ENCODE measurements at places on chromosomes 1 and 21.

GRCh38 chr1:115654125-115654524, 12.4 kb downstream of the VANGL1 start:
- DNase-seq = no peak

DNA sequence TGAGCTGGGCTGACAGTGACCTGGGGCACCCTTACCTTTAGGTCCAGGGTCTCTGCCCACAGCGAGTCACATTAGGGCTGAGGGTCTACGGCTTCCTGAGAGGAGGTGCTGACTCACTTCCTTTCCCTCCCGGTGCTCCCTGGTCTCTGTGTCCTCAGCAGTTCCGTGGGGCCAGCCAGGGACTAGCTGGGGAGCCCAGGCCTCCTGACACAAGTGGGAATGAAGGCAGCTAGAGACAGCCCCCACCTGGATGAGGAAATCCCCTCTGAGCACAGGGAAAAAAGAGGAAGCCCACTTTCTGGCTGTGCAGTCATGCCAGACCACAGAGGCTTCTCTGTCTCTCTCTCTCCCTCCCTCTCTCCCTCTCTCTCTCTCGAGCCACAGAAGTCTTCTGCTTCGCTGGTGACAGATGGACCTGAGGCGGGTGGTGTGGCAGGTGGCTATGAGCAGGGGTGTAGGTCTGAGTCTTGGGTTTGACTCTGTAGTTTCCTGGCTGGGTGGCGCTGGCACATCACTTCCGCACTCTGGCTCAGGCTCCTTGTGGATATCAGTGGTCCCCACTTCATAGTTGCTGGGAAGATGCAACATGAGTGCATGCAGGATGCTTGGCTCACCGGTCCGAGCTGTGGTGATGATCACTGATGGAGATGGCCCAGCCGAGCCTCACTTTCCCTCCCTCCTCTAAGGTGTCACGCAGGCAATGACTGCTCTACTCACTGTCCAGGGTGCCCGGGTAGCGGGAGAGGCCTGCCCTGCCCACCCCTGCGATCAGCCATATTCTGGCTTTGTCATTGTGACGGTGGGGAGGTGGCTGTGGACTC, 3.5 kb downstream of the SLC66A1 start:
- no peak for DNase-seq

DNA sequence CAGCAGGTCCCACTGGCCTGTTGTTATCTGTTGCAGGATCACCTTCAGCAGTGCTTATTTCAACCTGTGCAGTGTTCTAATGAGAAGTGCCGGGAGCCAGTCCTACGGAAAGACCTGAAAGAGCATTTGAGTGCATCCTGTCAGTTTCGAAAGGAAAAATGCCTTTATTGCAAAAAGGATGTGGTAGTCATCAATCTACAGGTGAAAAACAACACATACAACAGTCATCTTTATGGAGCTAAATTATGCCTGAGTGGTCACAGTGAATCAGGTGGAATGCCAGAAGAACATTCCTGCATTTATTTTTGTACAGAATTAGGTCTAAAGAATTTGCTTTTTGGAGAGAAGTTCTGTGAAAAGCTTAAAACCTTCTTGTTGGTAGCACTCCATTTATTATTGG, 33.2 kb downstream of the TRAF5 start:
- DNase-seq = no peak

GRCh38 chr1:13228343-13228781, 2.4 kb upstream of the PRAMEF18 start:
- no peak for DNase-seq

DNA sequence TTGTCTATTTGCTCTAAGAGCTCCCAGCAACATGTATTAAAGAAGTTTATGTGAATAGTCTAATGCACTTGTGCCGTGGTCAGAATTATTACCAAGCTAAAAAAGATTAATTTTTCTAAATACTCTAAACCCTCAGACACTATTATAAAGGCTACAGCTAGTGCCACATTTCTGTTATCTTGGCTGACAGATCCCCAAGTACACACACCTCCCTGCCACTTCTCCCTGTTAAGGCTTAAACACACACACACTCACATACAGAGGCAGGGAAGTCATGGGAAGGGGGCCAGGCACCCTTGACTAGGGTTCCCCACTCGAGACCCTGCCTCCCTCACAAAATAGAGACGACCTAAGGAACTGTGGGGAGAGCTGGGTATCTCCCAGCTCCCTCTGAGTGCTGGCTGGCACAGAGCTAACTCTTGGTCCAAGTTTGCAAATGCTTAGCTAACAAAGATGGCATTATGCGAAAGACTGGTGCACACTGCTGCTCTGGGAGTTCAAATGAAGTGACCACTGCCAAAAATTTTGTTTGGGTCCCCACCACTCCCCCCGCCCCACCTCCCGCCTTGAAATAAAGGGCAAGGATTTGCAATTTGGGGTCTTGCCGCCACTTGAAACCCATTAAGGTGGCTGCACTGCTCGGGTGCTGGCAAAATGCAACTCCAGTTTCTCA, 9.8 kb downstream of the SSBP3 start:
- DNase-seq = no peak

DNA sequence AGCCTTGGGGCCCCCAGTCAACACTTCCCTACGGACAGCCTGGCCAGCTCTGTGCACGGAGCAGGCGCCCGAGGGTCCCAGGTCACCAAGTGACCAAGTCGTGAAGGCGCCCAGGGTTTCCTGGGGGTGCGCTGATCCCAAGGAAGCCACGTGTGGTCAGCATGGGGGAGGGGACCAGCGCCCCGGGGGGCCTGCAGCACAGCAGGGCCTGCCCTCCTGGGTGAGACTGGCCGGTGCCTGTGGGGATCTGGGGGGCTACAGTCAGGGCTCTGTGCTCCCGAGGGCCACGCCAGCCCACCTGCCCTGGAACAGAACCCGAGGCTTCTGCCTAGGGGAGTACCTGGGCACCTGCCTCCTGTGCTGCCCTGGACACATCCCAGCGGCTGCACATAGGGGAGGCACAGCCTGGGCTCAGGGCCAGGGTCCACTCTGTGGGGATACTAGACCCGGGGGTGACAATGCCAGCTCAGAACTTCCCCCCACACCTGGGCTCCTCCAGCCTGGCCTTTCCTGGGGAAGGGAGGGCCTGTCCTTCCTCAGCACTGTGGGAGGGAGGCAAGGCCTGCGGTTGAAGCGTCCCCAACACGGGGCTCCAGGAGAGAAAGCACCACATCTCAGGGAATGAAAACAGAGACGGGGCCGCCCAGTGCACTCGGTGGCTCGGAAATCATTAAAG, 6.2 kb upstream of the POFUT2 start:
- DNase-seq = no peak

DNA sequence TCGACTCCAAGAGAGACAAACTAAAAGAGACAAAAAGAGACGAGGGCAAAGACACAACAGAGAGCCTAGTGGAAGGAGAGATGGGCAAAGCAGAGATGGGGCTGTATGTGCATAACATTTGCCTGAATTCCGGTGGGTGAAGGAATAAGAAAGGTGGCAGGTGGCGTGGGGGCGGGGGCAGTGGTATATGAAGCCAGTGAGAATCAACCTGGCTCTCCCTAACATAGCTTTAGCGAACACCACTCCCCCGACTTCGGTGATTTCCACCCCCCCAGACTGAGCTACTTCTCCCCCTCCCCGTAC, 1.1 kb downstream of the INKA2 start:
- DNase-seq = no peak

- DNase-seq = no peak
Observed at GRCh38 chr1:96978444-96978843, 256.9 kb downstream of the PTBP2 start.

GRCh38 chr1:27566462-27567145, 37.3 kb downstream of the AHDC1 start:
- no peak for DNase-seq

GRCh38 chr1:166017395-166017794, 149.4 kb downstream of the FAM78B start:
- DNase-seq = no peak

DNA sequence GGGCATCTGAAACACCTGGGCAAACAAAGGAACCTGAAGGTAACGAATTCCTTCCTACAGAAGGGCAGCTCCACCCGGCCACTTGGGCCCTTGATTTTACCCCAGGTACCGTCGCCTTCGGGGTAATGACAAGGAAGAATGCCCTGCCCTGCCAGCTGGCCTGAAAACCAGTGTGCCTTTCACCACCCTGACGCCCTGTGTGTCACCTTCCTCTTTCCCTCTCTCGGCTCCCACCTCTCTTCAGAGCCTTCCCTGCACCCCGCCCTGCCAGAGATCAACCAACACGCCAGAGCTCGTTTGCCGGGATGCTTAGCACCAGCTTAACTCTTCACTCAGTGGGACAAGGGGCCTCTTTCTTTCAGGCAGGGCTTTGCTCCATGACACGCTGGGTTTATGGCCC, 86.0 kb downstream of the SIM2 start:
- DNase-seq = no peak

- DNase-seq = no peak
Observed at GRCh38 chr1:190852611-190853010, 374.9 kb upstream of the BRINP3 start.

GRCh38 chr1:192378276-192378675, 61.5 kb downstream of the RGS21 start:
- DNase-seq = no peak

GRCh38 chr1:17874710-17875109, 119.6 kb downstream of the ACTL8 start:
- no peak for DNase-seq

GRCh38 chr1:1730870-1731269, 6.7 kb upstream of the CDK11A start:
- DNase-seq = no peak

DNA sequence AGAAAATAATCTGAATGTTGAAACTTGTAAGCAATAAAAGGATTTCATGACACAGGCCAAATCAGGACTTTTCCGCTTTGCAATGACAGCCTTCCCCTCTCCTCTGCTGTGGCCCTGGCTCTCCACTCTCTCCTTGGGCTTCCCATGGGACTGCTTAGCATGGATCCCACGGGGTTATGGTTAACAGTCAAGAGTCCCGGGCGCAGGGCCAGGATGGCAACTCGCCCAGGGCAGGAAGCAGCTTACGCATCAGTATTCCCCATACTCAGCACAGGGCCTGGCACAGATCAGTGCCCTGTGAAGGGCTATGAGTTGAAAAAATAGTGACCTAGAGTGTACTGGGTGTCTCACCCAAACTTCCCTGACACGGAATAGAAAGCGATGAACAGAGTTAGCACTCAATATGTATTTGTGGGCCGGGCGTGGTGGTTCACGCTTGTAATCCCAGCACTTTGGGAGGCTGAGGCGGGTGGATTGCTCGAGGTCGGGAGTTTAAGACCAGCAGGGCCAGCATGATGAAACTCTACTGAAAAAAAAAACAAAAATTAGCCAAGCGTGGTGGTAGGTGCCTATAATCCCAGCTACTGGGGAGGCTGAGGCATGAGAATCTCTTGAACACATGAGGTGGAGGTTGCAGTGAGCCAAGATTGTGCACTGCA, 29.1 kb upstream of the GRHL3 start:
- DNase-seq = no peak

GRCh38 chr1:78081980-78082860, 36.5 kb downstream of the GIPC2 start:
- DNase-seq = no peak

- no peak for DNase-seq
Observed at GRCh38 chr1:190935925-190936324, 458.3 kb upstream of the BRINP3 start.

DNA sequence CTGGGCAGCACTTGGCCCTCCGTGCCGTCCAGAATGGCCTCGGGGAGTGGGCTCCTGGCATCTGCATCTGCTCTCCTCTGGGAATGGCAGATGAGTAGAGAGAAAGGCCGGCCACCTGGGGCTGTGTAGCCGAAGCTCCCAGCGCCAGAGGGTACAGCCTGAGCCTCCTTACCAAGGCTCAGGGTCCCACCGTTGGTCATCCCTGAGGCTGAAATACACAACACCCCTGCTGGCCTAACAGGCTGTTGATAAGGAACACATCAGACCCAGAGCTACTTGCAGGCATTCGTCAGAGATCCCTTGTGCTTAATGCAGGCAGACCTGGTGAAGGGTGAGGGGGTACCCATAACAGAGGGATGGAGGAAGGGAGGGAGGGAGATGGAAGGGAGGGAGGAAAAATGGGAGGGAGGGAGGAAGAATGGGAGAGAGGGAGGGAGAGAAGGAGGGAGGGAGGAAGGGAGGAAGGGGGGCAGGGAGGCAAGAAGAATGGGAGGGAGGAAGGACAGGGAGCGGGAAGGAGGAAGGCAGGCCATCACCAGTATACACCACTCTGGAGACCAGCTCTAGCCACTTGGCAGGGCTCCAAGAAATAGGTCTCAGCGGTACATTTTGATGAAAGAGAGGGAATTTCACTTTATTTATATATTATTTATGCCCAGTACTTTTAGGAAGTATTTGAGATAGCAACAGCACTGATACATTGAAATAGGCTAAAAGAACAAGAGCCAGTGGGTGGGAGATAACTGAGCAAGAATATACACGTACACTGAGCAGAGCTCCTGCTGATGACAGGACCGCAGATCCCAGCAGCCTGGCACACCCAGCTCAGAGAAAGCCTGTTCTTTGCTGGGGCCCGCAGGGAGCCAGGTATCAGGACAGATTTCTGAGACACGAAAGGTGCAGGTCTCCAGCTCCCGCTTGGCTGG, 315.0 kb upstream of the VAMP3 start:
- no peak for DNase-seq

- DNase-seq = no peak
Observed at GRCh38 chr1:220990427-220991339, 111.4 kb downstream of the HLX start.

DNA sequence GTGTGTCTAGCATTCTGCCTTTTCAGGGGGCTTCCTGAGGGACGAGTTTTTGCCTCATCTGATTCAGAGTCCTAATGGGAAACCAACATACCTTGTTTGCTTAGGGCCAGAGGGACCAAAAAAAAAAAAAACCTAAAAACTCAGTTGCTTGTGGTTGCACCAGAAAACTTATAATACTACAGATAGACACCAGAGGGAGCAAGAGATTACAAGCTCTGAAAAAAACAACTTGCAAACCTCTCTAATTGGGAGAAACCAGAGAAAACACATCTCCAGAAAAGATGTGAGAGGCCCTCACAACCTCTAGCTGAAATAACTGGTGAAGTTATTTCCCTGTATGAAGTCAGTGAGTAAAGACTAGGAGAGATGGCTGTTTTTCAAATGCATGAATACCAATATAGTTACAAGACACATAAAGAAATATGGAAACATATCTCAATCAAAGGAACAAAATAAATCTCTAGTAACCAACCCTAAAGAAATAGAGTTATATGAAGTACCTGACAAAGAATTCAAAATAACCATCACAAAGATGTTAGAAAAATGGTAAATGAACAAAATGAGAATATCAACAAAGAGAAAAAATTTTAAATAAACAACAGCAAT, 233.7 kb upstream of the NFIA start:
- peak; percentile 2 for DNase-seq

DNA sequence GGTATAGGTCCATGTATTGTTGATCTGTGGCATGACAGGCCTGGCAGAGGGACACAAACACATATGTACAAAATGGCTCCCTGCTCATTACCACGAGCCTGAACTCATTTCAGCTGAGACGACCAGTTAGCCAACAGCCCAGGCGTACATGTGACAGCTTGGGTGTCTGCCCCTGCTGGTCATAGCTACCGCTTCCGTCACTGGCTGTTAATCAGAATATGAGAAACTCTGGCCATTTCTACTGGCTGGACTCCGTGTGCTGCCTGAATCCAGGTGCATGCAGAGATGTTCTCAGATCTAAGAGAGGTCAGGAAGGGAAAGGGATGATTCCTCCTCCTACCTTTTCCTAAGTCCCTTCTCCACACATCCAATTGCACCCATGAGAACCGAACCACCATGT, 144.5 kb downstream of the PBX1 start:
- DNase-seq = no peak

Data from CD4-positive, alpha-beta memory T cell (primary cell).